ENCODE measurements at places on chromosomes 1 and 21.

- peak; percentile 47 for DNase-seq
These were observed 38.6 kb downstream of the LHX9 start for GRCh38 chr1:197955486-197956394.

GRCh38 chr1:202852163-202852904 is 36.6 kb downstream of the RABIF start:
- peak; percentile 88 for DNase-seq

GRCh38 chr1:175178056-175178455 is 14.5 kb downstream of the KIAA0040 start:
- DNase-seq, result peak; percentile 31

DNA sequence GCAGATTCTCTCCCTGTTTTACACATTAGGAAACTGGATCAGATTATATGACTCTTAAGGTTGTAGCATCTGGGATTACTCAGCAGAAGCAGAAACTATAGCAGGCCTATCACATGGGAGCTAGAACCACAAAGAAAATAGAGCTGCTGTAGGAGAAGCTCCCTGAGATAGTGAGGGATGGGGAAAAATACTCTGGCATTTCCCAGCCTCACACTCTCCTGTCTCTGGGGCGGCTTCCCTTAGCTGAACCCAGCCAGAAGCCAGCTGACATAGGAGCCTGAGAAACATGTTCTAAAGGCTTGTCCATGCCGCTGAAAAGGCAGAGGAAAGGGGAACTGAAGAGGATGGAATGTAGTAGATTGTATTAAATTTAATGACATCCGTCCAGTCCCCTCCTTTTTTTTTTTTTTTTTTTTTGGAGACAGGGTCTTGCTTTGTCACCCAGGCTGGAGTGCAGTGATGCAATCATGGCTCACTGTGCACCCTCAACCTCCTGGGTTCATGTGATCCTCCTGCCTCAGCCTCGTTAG is 76.8 kb upstream of the DNAJC6 start:
- DNase-seq, result no peak

GRCh38 chr1:39980555-39981313 is 25.8 kb downstream of the MFSD2A start:
- no peak for DNase-seq

DNA sequence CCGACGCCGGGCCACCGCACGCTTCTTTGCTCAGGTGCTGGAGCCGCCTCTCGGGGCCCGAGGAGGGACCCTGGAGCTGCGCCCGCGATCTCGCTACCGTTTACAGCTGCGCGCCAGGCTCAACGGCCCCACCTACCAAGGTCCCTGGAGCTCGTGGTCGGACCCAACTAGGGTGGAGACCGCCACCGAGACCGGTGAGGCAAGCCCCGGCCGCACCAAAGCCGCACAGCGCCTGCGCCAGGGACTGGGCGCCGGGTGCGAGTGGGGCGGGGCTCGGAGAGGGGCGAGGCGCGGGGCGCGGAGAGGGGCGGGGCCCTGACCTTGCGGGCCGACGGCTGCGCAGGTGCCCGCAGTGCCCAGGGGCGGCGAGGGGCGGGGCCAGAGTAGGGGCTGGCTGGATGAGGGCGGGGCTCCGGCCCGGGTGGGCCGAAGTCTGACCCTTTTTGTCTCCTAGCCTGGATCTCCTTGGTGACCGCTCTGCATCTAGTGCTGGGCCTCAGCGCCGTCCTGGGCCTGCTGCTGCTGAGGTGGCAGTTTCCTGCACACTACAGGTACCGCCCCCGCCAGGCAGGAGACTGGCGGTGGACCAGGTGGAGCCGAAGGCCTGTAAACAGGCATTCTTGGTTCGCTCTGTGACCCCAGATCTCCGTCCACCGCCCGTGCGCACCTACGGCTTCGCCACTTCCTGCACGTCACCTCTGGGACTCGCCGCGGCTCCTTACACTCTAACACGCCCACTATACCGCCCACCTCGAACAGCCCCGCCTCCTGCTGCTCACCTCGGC is 9.8 kb upstream of the CDC20 start:
- peak; percentile 88 for DNase-seq

GRCh38 chr1:211697356-211697755 is 21.9 kb upstream of the NEK2 start:
- DNase-seq, result no peak

DNA sequence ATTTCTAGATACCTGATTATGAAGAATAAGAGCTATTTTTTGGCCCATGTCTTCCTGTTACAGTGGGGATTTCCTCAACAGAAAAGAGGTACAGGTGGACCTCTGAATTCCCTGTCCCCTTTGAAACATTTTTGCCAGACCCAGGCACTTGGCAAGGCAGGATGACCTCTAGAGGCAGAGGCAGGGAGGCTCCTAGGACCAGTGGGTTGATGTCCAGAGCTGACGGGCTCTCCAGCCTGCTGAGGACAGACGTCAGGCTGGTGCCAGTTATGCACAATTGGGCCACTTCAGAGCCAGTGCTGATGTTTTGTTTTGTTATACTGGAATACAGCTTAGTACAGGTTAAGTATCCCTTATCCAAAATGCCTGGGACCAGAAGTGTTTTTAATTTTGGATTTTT is 18.5 kb upstream of the A3GALT2 start:
- DNase-seq, result peak; percentile 63

DNA sequence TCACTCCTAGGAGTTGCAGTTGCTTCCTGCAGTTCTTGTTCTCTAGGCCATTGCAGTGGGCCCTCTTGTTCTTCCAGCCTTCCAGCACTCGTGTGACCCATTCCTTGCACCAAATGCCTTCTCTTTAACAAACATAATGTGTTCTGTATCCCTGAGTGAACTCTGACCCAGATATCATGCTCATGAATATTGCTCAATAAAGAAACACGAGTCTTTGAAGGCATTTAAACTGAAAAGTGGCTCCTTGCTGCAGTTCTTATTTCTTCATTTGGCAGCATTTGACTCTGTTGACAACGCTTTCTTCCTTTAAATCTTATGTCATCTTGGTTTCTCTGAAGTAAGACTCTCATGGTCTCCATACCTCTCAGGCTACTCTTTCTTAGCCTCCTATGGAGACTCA is 100.7 kb upstream of the PDE4B start:
- no peak for DNase-seq

GRCh38 chr21:45465105-45465504 is 60.1 kb downstream of the COL18A1 start:
- no peak for DNase-seq

GRCh38 chr1:33338440-33339211 is 17.7 kb upstream of the A3GALT2 start:
- peak; percentile 96 for DNase-seq

- DNase-seq, result no peak
These were observed 89.3 kb upstream of the EDEM3 start for GRCh38 chr1:184843732-184844495.

DNA sequence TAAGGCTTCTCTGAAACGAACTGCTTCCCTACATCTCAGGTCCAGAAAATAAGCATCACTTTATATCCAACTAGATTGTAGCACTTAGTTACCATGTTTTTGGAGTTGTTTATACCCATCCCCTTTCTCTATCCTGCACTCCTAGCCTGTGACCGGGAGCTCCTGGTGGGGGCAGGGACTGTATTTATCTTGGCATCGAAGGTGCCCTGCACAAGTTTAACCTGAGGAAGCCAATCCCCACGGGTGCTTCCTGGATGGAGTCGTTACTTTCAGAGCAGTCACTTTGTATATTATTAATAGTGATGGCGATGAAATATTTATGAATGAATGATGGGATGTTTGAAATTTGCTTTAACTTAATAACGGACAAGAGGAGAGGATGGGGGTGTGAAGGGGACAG is 73.9 kb downstream of the KLHDC7A start:
- DNase-seq, result no peak

DNA sequence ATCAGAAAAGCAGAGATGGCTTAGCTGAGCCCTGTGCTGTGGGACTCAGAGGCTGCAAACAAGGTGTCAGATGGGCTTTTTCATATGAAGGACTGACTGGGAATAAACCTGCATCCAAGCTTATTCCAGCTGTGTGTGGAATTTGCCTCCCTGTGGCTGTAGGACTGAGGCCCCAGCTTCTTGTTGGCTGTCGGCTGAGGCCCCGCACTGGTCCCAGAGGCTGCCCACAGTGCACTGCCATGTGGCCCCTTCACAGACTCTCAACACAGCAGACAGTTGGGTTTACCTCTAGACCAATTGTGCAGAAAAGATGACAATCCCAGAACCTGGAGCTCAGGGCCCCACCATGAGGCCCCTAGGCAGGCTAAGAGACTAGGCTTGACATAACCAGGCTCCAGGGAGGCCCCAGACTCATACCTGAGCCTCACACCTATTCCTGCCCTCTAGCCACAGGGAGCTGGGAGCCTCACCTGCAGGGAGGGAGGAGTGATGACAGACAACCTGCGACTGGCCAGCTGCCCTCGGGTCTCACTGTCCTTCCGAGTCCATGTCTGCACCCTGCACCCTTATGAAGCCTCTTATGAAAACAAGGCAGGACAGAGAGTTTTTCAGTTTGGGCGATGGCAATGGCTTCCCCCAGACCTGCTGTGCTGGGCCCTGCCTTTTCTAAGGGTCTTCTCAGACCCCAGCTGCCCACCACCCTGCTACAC is 615.5 kb downstream of the NPHP4 start:
- DNase-seq, result no peak

GRCh38 chr1:37861151-37861550 is 1.8 kb upstream of the MTF1 start:
- no peak for DNase-seq

- DNase-seq, result no peak
These were observed 33.3 kb downstream of the HMGB4 start for GRCh38 chr1:33897092-33897725.

- DNase-seq, result peak; percentile 95
These were observed 23.6 kb upstream of the KIRREL1 start for GRCh38 chr1:157969697-157970485.

DNA sequence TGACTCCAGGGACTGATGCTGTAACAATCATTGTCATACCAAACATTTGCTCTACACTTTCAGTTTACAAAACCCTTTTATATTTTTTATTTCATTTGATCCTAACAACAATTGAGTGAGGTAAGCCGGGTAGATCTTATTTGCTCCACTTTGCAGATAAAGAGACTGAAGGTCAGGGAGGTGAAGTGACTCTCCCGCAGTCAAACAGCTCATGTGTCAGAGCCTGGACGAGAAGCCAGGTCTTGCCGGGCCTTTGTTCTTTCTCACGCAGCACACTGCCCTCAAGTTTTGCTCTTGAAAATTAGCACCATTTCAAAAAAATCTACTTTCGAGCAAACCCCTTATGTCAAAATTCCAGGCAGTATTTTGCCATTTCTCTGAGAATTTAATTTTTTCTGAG is 65.2 kb downstream of the CD247 start:
- no peak for DNase-seq

DNA sequence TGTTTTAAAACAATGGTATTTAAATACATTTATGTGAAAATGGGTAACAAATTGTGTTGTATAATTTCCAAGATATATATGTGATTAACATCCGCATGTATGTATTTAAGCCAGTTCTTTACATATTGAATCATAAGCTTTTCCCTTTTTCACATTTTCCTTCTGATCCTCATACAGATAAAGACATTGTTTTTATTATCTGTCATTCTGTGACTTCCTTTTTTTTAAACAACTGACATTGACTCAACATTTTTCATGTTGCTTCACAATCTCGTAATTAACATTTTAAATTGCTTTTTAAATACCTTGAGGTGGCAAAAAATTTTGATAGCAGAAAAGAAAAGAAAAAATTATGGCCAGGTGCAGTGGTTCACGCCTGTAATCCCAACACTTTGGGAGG is 1.4 kb downstream of the STXBP3 start:
- no peak for DNase-seq

GRCh38 chr1:154199563-154199879 is 6.6 kb downstream of the CFAP141 start:
- DNase-seq, result no peak

GRCh38 chr1:111236379-111236778 is 8.9 kb downstream of the CHI3L2 start:
- DNase-seq, result no peak

DNA sequence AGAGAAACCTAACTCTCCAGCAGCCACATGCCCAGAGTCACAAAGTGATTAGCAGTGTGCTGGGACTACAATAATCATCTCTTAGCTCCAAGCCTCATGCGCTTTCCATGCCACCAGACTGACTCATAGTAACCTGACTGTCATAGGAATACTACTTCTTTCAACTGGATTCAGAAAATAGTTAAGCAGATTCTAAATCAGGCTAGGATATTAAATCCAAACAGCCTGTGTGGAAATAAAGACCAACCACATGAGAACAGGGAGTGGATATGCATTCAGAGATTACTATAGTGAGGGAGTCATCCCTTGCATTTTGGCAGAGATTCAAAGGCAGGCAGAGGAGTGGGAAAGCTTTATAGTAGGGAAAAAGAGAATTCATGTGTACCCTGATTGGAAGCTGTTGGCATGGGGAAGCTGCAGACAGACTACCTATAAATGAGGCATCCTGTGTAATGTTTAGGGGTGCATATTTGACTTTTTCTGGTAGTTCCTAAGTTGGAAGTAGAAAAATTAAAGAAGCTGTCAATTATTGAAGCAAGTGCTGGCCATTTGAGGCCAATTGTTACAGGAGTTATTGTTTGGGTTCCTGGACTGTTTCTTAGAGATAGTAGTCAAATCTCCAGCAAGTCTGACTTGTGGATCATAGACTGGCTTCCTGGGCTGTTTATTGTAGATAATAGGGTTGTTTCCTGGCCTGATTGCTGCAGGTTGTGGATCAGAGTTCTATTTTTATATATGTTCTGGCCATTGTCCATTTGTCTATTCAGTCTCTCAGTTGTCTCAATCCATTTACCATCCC is 31.7 kb upstream of the DNAH14 start:
- peak; percentile 23 for DNase-seq

DNA sequence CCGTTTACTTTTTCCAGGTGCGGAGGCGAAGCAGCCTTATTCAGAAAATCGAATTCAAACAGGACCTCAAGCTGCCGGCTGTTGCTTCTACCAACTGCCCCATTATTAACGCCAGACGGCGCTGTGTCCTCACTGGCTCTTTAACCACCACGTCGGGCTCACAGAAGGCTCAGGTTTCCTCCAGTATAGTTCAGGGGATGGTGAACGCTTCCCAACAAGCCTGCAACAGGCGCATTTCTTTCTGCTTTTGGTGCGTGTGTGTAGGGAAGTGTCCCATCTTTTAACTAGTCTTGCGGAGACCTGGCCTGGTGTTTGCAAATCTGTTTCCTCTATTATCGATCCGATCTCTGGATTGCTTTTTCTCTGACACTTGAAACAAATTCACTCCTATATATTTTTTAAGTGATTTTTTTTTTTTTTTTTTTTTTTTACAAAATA is 791 bp upstream of the STUM start:
- DNase-seq, result peak; percentile 98

DNA sequence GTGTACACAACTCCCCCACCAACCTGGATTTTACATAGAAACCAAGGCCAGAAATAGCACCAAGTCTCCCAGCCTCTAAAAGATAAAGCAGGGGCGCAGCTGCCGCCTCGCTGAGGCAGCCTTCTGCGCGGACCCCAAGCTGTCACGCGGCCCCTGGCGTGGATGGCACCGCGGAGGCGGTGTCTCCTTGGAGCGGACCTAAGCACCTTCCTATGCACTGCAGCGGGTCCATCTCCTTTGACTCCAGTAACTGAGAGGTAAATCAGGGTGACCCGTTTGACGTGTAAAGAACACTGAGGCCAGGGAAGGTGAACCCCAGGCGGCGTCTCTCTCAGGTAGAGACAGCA is 17.0 kb downstream of the ZNF697 start:
- DNase-seq, result no peak

GRCh38 chr1:45470306-45470798 is 20.6 kb downstream of the TESK2 start:
- DNase-seq, result no peak
